NCI-H345 (cell line): ENCODE measurements at places on chromosomes 7 and 10.

GRCh38 chr10:13705526-13706174, 118.9 kb downstream of the PRPF18 start:
- DNase-seq: no peak

- no peak for DNase-seq
Observed at GRCh38 chr7:35477609-35478008, 217.3 kb downstream of the HERPUD2 start.

- DNase-seq: no peak
Observed at GRCh38 chr10:80609331-80609730, 71.6 kb downstream of the SH2D4B start.

GRCh38 chr10:72274730-72275350, 1.1 kb downstream of the DDIT4 start:
- DNase-seq: peak; percentile 57

GRCh38 chr10:11691319-11691755, 50.8 kb upstream of the ECHDC3 start:
- no peak for DNase-seq

DNA sequence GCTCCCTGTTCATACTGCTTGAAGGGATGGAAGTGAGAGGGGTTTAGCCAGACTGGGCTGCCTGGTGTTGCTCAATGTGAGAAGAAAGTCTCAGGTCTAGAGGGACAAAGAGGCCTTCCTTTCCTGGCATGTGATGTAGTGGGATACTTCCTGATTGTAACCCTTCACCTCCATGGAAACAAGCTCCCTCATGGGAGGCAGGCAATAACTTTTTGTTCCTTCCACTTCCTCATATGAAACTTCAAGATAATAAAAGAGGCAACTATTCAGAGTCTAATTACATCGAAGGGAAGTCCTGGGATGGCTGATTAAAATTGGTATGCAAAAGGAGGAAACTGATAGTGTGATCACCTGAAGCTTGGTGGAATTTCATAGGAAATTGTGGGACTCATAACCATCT, 84.1 kb upstream of the ETV1 start:
- DNase-seq: no peak

GRCh38 chr10:46097576-46098317, 51.7 kb upstream of the MSMB start:
- DNase-seq: no peak

- no peak for DNase-seq
Observed at GRCh38 chr7:90761584-90761983, 165.5 kb downstream of the CDK14 start.

DNA sequence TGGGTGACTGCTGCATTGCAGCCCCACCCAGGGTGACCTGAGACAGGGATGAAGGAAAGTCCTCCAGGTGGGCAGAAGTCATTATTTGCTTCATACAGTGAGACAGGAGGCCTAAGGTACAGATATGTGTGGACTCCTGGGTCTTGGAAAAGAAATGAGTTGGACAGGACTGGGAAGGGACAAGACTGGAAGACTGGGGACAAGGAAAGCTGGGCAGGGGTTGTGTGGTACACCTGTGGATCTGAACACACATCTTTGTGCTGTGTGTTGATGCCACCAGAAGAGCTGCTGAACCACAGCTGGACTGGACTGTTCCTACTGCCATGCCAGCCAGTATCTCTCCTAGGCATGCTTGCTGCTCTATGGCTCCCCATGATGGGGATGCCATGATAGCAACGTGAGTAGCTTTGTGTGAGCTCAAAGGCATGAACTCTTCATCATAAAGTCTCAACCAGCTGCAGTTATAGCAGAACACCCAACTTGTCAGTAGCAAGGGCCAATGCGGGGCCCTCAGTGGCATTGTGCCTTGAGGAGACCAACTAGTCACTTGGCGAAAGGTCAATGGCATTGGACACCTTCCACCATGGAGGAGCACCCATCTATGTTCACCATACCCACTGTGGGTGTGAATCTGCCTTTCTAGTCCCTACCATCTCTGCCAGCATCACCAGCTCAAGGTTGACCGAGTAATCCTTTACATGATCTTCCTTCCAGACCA, 76.0 kb upstream of the GRB10 start:
- DNase-seq: no peak

DNA sequence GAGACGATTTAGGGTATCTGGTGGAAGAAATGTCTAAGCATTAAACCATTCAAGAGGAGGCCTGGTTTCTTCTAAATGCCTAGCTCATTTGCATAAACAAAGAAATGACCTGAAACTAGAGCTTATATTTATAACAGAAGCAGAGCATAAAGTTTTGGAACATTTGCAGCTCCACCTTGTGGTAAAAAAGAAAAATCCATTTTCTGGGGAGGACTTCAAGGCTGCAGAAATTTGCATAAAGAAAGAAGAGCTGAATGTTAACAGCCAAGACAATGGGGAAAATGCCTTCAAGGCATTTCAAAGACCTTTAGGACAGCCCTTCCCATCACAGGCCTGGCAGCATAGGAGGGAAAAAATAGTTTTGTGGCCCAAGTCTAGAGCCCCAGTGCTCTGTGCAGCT, 362.0 kb downstream of the ZNF248 start:
- DNase-seq: no peak

GRCh38 chr7:79176859-79177477, 276.5 kb downstream of the MAGI2 start:
- peak; percentile 48 for DNase-seq

DNA sequence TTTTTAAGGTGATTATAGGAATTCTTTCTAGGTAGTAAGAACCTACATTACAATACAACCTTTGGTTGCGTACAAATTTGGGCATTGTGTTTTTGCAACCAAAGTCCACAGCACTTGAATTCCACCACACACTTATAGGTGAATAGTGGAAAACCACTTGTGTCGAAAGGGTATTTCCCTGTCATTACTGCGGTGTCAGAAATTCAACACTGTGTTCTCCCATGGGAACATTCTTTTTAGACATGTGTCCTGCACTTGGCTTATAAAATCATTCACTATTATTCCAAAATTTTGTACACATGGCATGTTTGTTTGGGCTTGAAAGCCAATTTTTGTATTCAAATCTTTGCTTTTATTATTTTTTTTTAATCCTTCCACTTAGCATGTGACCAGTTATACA, 333.7 kb downstream of the PRPF18 start:
- DNase-seq: no peak

- peak; percentile 49 for DNase-seq
Observed at GRCh38 chr7:119197877-119198527, 973.5 kb downstream of the ANKRD7 start.

- DNase-seq: no peak
Observed at GRCh38 chr10:86377797-86378146, 11.2 kb upstream of the GRID1 start.

- peak; percentile 29 for DNase-seq
Observed at GRCh38 chr7:29146888-29147609, 712 bp upstream of the CPVL start.

DNA sequence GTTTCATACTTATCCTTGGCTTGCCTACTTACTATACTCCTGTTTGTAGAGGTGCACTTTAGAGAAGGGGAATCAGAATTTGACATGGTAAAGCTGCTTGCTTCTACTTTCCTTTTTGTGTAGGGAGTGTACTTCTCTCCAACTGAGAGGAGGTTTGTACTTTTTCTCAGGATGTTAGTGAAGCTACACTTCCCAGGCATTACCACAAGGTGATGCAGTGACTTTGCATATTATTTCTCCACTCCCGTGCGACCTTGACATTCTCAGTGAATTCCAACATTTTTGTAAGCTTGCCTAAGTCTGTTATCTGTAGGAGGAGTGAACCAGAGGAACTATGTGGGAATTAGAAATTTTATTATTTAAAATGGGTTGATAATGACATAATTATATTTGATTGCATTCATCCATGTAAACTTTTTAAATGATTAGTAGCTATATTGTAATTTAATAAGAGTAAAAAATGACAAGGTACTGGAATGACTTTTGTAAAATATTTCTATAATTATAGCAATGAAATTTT, 5.2 kb downstream of the TAX1BP1 start:
- DNase-seq: no peak

DNA sequence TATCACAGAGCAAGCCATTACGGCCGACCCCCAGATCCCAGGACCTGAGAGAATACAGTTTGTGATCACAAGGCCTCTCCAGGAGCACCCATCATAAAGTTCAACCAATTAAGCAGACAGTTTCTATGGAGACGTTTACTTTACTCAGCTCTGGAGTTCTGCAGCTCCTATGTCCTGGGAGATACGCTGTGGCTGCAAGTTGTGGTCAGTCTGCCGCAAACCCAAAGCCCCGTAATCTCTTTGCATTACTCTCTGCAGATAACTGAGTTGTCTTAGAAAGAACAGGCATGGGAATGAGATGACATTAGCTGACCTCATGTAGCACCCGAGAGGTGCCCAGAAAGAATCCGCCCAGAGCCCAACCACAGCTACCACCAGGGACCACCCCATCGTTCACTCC, 305.1 kb downstream of the FGFR2 start:
- no peak for DNase-seq

DNA sequence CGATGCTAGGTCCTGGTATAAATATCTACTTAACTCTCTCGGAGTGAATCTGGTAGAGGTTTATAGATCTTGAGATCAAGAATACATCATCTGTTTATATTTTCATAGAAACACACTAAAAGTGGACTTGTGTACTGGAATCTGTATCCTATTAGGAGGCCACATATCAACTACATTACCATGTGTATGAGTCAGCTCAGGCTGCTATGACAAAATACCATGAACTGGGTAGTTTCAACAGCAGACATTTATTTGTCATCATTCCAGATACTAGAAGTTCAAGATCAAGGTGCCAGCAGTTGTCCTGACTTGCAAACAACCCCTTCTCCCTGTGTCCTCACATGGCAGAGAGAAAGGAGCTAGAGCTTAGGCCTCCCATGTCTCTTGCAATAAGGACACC, 113.9 kb upstream of the PFKP start:
- DNase-seq: no peak

DNA sequence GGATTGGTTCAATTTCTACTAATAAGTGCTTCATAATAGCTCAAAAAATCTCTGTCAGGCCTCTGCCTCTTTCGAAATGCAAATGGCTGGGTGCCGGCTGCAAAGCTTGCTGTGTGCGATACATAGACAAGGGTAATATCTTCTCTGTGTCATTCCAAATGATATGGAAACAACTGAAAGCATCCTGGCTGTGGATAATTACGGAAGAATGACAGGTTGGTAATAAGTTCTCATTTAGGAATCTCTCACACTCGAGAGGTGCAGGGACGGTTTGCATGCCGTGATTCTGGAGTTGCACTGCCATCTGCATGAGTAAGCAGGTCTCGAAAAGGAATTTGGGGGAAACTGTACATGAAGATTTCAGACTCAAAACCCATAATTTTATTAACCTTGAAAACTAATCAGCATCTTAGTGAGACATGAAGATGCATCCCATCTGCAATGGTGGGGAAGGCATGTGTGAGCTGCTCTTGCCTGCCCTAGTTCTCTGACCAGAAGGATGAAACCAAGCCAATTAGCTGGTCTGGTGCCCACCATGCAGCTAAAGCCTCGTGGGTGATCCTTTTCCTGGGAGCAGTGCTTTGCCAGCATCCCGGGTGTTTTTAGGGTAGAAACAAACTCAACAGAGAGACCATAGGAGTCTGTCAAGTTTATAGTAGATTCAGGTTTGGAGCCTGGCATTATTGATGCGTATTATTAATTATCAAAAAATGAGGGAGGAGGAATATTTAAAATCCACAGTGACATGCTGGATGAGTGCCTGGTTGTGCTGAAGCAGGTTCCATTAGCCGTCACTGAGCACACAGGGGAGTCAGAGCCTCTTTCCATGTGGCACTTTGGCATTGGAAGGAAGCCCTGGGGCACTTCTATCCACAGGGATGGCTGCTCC, 503.6 kb upstream of the MGMT start:
- DNase-seq: no peak

- no peak for DNase-seq
Observed at GRCh38 chr7:120395526-120396019, 122.6 kb downstream of the KCND2 start.

DNA sequence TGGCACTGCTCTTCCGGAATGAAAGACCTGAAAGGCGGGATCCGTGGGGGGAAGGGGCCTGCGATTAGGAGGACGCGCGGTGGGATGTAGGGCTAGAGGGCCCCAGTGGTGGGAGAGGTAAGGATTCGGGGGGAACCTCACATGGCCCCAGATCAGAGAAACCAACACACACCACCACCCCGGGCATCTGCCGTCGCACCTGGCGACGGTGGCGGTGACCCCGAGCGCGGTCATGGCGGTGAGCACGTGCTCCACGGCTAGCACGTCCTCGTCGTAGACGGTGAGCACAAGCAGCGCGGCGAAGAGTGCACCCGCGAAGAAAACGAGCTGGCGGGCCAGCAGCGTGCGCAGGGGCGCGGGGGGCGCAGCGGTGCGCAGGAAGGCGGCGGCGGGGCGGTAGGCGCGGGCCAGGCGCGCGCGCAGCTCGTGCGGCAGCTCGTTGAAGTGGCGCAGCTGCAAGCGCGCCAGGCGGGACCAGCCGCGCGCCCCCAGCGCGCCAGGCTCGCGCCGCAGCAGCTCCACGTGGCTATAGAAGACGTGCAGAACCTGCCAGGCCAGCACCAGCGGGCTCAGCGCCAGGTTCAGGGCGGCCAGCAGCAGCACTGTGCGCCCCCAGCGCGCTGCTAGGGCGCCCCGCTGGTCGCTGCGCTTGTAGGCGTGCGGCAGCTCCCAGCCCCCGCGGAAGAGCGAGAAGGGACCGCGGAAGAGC, 5.7 kb downstream of the ATG9B start:
- peak; percentile 57 for DNase-seq

- DNase-seq: no peak
Observed at GRCh38 chr7:143210541-143210940, 11.3 kb upstream of the TAS2R40 start.

DNA sequence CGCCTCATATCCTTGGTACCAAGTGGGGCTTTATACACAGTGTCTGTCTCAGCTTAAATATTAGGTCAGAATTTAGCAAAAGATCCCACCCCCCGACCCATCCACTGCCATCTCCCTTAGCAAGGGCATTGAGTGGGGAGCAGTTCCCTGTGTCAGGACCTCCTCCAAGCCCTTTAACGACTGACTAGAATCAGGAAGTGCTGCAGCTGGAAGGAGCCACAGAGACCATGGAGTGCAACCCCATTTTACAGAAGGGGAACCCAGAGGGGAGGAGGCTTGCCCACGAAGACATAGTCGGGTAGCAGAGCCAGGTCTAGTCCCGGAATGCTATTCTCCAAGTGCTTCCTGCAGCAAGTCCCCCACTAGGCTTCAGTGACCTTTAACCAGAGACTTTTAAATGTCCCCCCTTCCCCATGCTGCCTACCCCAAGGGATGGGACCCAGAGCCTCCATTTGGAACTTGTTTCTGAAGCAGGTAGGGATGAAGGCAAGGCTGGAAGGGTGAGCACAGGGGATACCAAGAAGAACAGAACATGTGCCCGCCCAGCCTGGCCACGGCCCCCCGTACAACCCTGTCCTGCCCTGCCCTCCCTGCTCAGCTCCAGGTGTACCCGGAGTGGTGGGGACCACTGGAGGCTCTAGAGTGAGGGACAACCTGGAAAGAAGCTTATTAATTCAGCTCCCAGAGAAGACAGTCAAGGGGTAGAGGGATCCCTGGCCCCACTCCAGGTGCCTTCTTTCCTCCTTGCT, 41.3 kb downstream of the C10orf105 start:
- no peak for DNase-seq

GRCh38 chr10:80729896-80730295, 192.2 kb downstream of the SH2D4B start:
- DNase-seq: no peak

GRCh38 chr10:75048669-75049098, 62.8 kb upstream of the SAMD8 start:
- no peak for DNase-seq
